ENCODE measurements at places on chromosomes 1 and 21.

- no peak for DNase-seq
Measured at GRCh38 chr1:202270871-202271326, 70.8 kb downstream of the UBE2T start.

DNA sequence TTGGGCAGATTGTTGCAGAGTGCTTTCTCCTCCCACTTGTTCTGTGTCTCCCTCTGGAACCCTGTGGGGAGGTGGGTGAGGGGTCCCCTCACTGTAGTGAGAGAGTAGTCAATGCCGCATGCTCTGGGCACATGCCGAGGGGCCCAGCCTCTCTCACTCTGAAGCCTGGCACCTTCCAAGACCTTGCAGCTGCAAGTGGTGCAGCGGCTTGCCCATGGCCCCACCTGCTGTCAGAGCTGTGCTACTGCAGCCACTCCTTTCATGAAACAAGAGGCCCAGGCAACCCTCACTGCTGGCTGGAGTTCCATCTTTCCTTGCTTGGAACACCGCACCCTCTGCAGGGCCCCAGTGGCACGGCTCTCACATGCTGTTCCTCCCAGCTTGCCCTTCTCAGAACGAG is 58.4 kb upstream of the COL6A1 start:
- peak; percentile 52 for DNase-seq

DNA sequence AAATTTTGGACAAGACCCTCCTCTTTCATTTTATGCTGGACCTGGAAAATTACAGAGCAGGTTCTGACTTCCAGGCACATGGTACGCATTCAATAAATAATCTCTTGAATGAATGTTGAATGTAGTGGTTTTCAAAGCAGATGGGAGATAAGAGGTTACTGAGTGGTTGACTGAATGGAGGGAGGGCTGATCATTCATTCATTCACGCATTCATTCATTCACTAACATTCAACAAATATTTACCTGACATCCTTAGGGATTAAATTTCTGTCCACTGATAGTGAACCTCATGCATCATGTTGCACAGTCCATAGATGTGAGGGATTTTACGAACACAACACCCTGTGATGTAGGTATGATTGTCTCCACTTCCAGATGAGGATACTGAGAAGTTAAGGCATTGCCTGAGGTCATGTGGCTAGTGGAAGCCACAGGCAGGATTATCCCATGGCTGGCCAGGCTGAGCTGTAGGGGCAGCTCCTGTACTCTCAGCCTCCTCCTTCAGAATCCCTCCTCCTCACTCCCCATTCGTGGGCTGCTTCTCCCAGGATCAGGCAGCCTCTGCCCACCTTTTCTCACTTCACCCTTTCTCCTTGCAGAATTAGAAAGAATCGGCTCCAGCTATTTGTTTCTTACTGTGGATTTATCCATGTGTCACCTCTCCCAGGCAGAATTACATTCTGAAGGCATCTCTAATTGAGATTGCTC is 48.4 kb upstream of the ATP5PO start:
- no peak for DNase-seq

- no peak for DNase-seq
Measured at GRCh38 chr1:115160728-115161127, 71.4 kb upstream of the TSPAN2 start.

- no peak for DNase-seq
Measured at GRCh38 chr1:222314839-222315238, 233.1 kb downstream of the HHIPL2 start.

- DNase-seq: peak; percentile 29
Measured at GRCh38 chr1:41811051-41811795, 107.5 kb downstream of the HIVEP3 start.

- DNase-seq: no peak
Measured at GRCh38 chr1:59243550-59243949, 53.3 kb upstream of the FGGY start.

DNA sequence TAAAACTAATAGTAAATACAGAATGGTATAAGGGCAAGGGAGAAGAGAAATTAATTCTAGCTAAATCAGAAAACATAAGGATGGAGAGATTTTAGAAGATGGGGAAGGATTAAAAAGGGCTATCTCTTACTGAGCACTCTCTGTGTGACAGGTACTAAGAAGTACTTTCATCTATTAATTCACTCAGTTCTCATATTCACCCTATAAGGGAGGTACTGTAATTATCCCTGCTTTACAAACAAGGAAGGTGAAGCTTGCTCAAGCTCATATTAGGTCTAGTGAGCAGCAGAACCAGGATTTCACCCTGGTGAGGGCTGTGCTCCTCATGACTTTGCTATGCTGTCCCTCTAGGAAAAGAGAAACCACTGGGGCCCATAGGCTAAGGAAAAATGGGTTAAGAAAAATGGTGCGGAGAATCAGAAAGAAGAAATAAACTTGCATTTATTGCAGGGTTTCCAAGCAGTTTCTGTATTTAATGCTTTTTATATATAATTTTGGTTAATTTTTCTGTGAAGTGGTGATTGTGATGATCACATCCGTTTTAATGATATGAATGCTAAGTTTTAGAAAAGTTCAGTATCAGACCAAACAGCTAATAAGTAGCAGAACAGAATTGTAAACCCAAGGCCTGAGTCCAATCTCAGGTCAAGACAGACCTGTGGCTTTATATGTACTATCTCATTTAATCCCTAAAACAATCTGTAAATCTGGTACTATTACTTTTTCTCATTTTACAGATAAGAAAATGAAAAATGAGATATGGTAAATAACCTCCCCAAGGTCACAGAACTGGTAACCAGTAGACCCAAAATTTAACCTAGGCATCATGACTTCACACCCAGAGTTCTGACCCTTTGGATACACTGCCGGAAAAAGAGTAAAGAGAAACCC is 1.7 kb downstream of the PCNX2 start:
- DNase-seq: no peak

DNA sequence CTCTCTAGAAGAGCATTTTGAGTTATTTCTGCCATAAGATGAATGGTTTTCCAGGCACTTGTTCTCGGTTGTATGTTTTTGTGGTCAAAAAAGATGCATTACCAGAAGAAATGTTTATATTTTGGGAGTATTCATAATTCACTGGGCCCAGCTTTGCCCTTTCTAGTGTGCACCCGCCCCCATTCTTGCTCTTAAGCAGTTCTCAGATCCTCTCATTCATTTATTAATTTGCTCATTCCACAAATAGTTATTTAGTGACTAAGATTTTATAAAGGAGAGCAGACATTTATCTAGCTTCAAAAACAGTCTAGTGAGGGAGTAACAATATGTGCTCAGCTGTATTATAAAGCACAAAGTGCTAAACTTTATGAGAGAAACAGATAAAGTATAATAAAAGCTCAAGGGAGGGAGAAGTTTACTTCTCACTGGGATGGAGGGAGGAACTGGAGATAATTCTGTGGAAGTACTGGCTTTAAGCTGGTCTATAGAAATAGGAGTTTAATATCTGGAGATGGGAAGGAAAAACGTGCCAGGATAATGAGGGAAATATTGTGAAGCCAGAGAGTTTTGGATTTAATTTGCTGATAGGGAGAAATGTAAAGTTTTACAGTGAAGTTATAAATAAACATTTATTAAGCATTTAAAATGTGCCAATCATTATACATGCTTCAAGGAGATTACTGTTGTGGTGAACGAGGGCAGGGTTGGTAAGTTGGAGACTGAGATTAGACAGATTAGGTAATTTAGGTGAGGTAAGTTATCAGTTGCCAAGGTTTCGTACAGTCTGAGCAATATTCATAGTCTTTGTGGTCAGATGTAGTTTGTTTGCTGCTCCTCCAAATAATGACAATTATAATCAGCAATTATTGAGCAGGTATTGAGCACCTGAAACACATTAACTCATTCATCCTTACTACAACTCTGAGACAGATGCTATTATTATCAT is 9.1 kb upstream of the MACF1 start:
- no peak for DNase-seq
